ENCODE measurements at places on chromosomes 1 and 21.

- DNase-seq, result no peak
Measured at GRCh38 chr1:229019663-229020271, 251.1 kb upstream of the RAB4A start.

DNA sequence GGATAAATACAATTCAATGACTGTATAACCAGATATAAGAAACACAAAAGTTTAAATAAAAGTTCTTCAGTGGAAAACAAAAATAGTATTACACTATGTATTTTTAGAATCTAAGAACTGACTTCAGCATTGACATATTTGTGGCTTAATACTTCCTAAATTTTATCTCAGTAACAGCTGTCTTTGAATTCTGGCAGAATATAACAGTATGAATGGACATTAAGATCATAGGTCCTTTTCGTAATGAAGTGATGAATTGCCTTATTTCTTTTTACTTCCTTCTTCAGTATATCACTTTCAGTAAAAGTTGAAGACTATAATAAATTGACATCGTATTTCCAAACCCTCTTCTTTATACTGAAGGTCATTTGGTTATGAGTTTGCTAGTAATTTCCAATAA is 1030.0 kb downstream of the MRPL39 start:
- DNase-seq, result no peak

DNA sequence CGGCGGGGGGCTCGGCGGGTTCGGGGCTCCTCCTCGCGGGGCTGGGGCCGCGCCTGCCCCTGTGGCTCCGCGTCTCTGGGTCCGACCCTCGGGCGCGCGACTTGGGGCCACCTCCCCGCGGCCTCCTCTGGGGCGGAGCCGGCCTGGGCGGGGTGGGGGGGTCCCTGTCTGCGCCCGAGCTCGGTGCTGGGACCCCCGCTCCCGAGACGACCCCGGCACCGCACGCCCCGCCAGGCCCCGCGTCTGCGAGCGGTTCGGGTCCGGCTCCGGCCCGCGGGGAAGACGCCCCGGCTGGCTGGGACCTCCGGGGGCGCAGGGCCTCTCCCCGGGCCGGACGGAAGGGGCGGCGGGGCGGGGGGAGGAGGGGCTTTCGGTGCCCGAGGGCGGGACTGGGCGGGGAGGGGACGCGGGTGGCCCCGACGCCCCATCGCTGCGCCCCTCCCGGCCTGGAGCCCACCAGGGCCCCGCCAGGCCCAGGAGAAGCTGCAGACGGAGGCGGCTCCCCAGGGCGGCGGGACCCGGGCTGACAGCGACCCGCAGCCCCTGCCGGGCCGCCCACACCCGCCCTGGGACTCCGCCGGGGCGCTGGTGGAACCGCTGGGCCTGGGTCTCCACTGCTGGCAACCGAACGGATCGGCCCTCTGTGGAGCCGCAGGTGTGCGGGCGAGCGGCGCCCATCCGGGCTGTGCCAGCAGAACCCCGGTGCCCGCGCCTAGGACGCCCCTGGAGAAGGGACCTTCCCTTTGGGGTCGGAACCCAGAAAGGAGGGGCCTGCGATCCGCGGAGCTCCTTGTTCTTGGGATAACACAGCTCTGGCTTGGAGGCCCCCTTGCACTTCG is 610 bp downstream of the COL6A2 start:
- DNase-seq, result no peak

GRCh38 chr1:44806025-44806703 is 987 bp downstream of the DYNLT4 start:
- no peak for DNase-seq

- DNase-seq, result no peak
Measured at GRCh38 chr21:31479714-31480113, 135.7 kb upstream of the TIAM1 start.

- DNase-seq, result no peak
Measured at GRCh38 chr21:45418301-45419071, 13.5 kb downstream of the COL18A1 start.

DNA sequence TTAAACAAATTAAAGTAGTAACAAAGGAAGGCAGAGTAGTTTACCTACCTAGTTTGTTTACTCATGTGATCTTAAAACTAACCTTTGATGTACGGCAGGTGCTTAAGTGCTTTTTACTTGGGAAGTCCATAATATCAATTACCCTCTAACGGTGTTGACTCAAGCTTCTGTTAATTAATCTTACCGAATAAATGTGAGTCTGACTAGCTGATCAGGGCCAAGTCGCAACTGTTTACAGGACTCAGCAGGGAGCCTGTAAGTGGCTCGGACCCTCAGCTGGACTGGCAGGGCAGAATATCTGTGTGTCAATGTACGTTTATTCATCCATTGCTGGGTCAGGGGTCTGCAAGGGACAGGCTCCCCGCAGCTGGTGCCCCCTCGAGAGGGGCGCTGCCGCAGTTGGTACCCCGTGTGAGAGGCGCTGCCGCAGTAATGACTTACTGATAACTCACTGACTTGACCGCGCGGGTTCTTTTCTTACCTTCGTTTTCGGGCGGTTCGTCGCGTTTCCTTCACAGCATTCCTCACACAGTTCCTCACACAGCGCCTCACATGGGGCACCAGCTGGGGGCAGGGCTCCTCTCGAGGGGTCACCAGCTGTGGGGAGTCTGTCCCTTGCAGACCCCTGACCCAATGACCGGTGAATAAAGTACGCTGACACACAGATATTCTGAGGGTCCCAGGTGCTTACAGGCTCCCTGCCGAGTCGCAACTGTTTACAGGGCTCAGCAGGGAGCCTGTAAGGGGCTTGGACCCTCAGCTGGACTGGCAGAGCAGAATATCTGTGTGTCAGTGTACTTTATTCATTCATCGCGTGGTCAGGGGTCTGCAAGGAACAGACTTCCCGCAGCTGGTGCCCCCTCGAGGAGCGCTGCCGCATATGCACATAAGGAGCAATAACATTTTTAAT is 3.0 kb downstream of the FMO1 start:
- peak; percentile 6 for DNase-seq

- no peak for DNase-seq
Measured at GRCh38 chr1:208528578-208529240, 284.5 kb upstream of the PLXNA2 start.

DNA sequence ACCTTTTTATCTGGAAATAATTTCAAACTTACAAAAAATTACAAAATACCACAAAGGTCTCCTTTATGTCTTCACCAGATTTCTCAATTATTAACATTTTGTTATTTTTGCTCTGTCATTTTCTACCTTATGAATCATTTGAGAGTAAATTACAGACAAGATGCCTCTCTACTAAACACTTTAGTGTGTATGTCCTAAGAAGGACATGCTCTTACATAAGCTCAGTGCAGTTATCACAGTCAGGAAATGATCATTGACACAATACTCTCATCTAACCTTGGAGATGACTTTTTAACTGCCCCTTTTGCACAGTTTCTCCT is 378.9 kb upstream of the RUNX1 start:
- DNase-seq, result no peak

GRCh38 chr1:3293563-3294080 is 160.8 kb upstream of the ARHGEF16 start:
- DNase-seq, result no peak

- no peak for DNase-seq
Measured at GRCh38 chr1:153217212-153217611, at the start of gene PRR9. TSS of gene PRR9 (plus strand) at chr1:153217584. CDS start at chr1:153218145, 561 bp downstream.
